ENCODE measurements at places on chromosomes 16 and 17. TPM values are rescaled to one million over a fixed set of nuclear protein-coding genes. Genes with fewer than 3 reads are reported as not detected.

The SOX9 gene
- total RNA-seq: 1.8 TPM

The ERN2 gene
- not detected for total RNA-seq

The PCGF2 gene
- 3.9 TPM for total RNA-seq

The VASN gene
- total RNA-seq: 228 TPM

The SLFN14 gene
- total RNA-seq: not detected

The ZNF750 gene
- total RNA-seq: not detected

The TAT gene
- 0.16 TPM for total RNA-seq

The TP53TG3C gene
- not detected for total RNA-seq

The KRT20 gene
- not detected for total RNA-seq

The ACSM5 gene
- not detected for total RNA-seq

The HOXB7 gene
- 1.6 TPM for total RNA-seq

The FOXN1 gene
- total RNA-seq: not detected

The TUBD1 gene
- 1.6 TPM for total RNA-seq

The ZG16B gene
- not detected for total RNA-seq

The SLC5A10 gene
- total RNA-seq: not detected

The ABCC11 gene
- total RNA-seq: under 0.01 TPM

The VAT1L gene
- total RNA-seq: 1.5 TPM

The RSPRY1 gene
- total RNA-seq: 61.7 TPM

The TMC7 gene
- total RNA-seq: 0.81 TPM

The SLFN13 gene
- total RNA-seq: 0.85 TPM

The CRYM gene
- 0.24 TPM for total RNA-seq

The FLII gene
- total RNA-seq: 291 TPM

The CSH1 gene
- not detected for total RNA-seq

The RNF112 gene
- 9.1 TPM for total RNA-seq

The RAB37 gene
- total RNA-seq: 0.85 TPM
